GM23248 (cell line): ENCODE measurements at places on chromosomes 2 and 18. TPM values are rescaled to one million over a fixed set of nuclear protein-coding genes. Genes with fewer than 3 reads are reported as not detected.

The LIMS3 gene
- 7.6 and 10.2 TPM in 2 replicates for polyA plus RNA-seq

The ZNF519 gene
- polyA plus RNA-seq: 2.1 and 2.2 TPM in 2 replicates

The LANCL1 gene
- 35.8 and 37.9 TPM in 2 replicates for polyA plus RNA-seq

The TMEM200C gene
- not detected in 2 replicates for polyA plus RNA-seq

The PROM2 gene
- polyA plus RNA-seq: 0.25 TPM in 1 of 2 replicates, not detected in the other

The CNDP1 gene
- polyA plus RNA-seq: not detected in 2 replicates

The GKN2 gene
- not detected in 2 replicates for polyA plus RNA-seq

The UGT1A3 gene
- not detected in 2 replicates for polyA plus RNA-seq

The SKA1 gene
- 6.6 and 9.4 TPM in 2 replicates for polyA plus RNA-seq

The PROC gene
- not detected in 2 replicates for polyA plus RNA-seq

The D2HGDH gene
- 8.3 and 9.7 TPM in 2 replicates for polyA plus RNA-seq

The CRYGC gene
- not detected in 2 replicates for polyA plus RNA-seq

The SERPINB5 gene
- not detected in 2 replicates for polyA plus RNA-seq

The STPG4 gene
- not detected in 2 replicates for polyA plus RNA-seq

The PRSS56 gene
- not detected in 2 replicates for polyA plus RNA-seq

The DLX1 gene
- 7.9 and 9.5 TPM in 2 replicates for polyA plus RNA-seq

The KIF5C gene
- polyA plus RNA-seq: 0.19 and 0.22 TPM in 2 replicates
